ENCODE measurements at places on chromosomes 12 and 14.

DNA sequence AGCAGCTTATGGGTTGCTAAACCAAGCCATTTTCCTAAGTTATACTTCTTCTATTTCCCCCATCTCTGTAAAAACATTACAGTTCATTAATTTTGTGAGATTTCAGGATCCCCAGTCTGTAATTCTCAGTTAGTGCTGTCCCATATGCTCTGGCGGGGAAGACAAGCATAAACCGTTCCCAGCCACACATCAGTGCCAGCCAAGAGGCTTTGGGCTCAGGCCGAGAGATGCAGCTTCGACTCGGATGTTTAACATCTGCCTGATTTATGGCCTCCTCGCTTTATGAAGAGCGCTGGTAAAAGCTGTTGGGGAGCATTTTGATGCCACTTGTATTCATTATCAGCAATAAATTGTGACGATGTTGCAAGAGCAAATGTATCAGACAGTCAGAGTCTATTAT, 349.1 kb upstream of the CCDC196 start:
- no peak for DNase-seq

DNA sequence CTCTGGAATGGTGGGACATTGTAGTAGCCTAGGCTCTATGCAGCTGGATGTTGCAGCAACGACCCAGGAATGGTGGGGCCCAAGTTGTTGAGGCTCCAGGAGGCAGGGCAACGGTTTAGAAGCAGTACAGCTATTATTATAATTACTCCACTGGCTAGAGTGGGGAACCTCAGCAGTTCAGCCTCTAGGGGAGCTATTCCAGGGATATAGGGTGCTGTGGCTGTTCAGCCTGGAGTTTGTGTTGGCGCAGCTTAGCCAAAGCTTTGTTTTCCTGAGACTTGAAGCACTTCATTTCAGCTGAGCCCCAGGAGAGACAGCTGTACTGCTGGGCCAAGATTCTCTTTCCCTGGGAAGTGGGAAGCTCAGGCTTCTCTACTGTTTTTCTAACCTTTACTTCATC, 1023.0 kb upstream of the ATXN7L3B start:
- DNase-seq: no peak

DNA sequence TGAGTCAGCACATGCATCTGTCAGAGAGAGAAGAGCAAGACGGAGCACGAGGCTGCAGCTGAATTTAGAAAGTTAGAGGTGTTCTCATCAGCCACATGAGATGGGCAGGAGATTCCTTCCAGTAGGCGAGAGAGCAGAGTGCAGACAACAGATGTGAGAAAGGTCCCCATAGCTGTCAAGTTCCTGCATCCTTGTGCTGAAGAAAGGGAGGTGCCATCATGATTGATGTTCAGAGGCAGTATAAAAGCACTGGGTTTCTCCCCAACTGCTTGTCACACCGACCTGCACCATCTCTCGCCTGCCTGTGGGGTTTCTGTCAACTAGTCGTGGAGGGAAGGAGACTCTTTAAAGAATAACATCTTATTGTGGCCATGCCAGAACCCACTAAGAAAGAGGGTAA, at the start of gene MYBPC1:
TSS of gene MYBPC1 (plus strand) at position 272 of the 400 bp plus-strand sequence. CDS start at position 372, 100 bp downstream.
- no peak for DNase-seq

DNA sequence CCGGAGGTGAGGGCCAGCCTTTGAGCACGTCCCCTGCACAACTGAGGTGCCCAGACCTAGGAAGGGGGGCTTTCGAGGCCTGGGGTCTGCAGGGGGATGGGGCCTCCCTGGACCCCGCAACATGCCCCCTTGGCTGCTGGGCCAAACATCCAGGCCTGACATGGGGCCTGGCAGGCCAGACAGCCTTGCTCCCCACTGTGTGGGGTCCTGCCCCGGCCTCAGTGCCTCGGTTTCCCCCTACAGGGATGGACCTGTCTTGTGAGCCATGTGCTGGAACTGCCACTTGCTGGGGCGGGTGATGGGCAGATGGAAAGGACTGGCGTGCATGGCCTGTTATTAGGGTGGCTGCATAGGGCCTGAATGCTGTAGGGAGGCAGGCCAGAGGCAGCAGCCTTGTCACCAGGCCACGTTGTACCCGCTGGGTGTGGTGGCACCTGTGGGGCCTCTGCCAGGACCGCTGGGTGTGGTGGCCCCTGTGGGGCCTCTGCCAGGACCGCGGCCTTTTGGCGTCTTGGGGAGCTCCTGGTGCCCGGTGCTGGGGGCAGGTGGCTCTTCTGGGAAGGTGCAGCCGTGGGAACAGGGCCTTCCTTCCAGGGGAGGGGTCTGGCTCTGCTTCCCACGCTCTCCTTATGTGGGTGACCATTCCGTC, 20.4 kb downstream of the ASPG start:
- DNase-seq: no peak

DNA sequence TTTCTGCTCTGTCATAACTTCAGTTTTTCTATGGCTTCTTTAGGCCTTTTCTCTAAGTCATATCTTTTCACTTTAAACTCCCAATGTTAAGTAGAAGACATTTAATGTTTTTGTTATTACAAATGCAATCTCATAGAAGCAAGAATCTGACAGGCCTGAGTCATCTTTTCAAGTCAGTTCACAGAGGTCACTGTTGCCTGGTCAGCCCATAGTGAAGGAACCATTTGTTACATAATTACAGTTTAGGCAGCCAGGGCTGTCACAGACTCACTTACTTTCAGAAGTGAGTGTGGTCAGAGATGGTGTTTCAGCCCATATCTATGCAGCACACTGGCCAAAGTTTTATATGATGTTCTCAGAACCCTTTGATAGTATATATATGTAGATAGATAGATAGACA, 46.5 kb downstream of the CCER1 start:
- DNase-seq: no peak

DNA sequence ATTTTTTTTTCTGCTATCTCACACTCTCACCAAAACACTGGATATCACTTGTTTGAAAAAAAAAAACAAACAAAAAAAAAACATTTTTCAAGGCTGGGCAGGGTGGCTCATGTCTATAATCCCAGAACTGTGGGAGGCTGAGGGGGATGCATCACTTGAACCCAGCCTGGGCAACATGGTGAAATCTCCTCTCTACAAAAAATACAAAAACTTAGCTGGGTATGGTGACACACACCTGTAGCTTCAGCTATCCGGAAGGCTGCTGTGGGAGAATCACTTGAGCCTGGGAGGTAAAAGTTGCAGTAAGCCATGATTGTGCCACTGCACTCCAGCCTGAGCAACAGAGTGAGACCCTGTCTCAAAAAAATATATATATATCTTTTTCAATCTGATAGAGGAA, 66.2 kb downstream of the EPS8 start:
- no peak for DNase-seq

DNA sequence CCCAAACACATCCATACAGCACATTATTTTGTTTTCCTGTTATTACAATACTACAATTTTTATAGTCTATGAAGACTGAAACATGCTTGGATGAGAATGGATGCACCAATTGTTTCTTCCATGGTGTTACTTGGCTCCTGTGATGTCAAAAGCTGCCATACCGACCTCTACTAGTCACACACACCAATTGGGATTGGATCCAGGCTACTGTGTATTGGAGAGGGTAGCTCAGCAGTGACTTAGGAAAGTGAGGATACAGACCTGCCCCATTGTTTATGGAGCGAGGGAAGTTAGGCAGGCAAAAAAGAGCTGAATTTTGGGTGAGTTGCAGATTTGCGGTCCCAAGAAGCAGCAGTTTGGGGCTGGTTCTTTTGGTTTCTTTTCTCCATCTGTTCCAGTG, 30.8 kb upstream of the AKAP6 start:
- DNase-seq: no peak

- no peak for DNase-seq
Observed at GRCh38 chr12:96338852-96339471, 61.3 kb downstream of the CDK17 start.

- DNase-seq: no peak
Observed at GRCh38 chr12:116616536-116617248, 57.5 kb downstream of the MAP1LC3B2 start.

DNA sequence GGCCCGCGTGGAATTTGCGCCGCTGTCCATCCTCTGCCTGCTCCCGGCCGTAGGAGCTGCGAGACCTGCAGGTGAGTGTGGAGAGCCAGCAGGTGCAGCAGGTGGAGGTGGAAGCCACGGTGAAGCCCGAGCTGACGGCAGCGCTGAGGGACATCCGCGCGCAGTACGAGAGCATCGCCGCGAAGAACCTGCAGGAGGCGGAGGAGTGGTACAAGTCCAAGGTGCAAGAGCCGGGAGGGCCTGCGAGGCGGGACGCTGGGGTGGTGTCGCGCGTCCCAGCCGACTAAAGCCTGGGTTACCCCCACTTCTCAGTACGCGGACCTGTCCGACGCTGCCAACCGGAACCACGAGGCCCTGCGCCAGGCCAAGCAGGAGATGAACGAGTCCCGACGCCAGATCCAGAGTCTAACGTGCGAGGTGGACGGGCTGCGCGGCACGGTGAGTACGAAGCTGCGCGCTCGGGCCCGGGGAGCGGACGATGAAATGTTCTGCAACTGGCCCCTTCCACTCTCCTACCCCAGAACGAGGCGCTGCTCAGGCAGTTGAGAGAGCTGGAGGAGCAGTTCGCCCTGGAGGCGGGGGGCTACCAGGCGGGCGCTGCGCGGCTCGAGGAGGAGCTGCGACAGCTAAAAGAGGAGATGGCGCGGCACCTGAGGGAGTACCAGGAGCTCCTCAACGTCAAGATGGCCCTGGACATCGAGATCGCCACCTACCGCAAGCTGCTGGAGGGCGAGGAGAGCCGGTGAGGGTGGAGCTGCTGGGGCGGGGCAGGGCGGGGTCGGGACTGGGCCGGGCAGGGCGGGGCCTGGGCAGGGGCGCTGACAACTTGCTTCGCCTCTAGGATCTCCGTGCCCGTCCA, 2.1 kb downstream of the PRPH start:
- DNase-seq: peak; percentile 54

DNA sequence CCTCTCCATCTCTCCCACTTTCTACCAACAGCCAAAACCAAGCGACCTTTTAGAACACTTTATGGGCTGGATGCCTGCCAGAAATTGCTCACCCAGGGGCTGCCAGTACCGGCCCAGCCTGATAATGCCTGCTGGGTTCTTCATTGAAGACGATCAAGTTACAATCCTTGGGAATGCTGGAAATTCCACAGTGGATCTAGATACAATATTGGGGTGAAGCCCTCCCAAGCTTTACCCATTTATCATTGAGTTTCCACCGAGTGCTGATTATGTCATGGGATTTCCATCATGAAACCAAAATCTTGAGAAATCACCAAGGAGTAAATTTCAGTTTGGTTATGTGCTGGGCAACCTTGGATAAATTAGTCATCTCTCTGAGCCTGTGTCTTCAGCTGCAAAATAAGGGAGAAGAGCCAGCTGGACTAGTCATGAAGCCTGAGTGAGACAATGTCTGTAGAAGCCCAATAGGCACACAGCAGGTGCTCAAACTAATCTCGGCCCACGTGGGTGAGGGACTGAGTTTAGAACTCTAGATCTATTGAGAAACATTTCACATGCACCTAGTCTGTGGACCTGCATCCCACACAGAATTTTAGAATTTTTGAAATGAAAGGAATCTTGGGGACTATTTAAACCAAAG, 75.5 kb upstream of the CLMN start:
- DNase-seq: no peak

DNA sequence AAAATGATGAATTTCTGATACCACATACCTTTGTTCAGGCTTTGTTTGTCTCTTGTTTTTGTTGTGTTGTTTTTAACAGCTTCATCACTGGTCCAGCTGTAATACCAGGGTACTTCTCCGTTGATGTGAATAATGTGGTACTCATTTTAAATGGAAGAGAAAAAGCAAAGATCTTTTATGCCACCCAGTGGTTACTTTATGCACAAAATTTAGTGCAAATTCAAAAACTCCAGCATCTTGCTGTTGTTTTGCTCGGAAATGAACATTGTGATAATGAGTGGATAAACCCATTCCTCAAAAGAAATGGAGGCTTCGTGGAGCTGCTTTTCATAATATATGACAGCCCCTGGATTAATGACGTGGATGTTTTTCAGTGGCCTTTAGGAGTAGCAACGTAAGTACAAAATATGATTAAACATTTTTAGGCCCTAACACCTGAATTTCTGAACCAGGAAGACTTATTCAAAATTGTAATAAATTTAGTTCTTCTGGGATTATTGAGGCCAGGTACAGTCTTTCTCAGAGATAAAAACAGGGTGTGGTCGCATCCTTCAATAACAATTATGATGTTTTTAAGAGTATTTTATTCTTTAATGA, 22.4 kb downstream of the RXYLT1 start:
- DNase-seq: peak; percentile 71

DNA sequence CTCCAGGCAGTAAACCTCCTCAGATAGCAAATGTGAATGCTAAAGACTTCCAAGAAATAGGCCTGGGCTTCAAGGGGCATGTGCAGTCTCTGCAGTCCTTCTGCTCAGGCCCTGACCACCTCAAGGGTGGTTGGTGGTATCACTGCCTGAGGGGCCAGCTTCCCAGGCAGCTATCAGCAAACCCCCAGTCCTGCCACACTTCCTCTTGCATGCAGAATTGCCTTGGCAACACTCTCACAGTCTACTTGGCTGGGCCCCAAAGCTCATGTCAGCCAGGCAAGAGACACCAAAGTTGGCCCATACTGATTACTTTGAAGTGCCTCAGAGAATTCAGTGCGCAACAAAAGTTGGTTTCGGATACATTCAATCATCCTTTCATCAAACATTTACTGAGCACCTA, 3.5 kb upstream of the ASB8 start:
- DNase-seq: no peak

DNA sequence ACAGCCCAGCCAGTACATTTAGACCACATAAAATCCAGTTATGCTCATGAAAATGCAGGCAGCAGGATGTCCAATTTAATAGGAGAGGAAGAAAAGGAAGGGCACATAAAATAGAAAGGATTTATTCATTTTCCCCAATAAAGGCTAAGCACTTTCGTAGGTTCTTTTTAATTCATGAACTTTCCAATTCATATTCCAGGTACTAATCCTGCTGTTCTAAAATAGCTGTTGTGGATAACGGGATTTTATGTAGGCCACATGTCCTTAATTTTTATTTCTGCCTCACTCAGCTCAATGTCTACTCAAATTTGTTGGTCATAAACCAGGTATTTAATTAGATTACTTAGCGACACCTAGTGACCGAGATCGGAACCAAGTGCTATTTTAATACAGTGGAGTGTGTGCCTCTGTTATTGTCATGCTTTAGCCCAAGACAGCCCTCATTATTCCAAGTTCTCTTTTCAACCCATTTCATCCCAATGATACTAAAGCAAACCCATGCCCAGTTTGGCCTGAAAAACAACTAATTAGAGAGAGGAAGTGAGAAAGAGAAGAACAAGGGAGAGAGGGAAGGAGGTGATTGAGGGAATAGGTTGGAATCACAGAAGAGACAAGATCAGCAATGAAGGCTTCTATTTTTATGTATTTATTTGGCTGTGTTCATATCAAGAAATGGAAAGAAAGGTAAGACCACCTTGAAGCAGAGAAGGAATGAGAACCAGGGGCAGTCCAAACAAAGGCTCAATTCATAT, 45.9 kb upstream of the IFNG-AS1 start:
- peak; percentile 85 for DNase-seq

- no peak for DNase-seq
Observed at GRCh38 chr14:49975276-49975675, 82.4 kb downstream of the ARF6 start.
